ENCODE measurements at places on chromosomes 6 and 20.

GRCh38 chr6:63504777-63505384 is 67.4 kb upstream of the LOC128125822 start:
- DNase-seq, result no peak

DNA sequence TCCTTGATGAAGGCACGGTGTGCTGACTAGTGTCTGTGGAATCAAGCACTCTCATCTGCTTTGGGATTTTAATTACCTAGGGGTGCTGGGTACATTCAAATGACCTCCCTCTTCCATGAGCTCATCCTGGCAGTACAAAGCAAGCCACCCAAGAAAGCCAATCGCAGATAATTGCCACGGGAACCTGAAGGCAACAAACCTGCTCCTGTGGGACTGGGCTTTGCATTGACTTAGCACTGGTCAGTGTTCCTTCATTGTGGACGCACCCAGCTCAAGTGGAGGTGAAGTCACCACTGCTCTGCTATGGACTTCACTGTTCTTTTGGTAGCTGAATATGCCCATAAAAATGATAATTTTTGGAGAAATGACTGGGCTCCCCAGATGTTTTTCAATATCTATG is 261.6 kb upstream of the FERMT1 start:
- no peak for DNase-seq

DNA sequence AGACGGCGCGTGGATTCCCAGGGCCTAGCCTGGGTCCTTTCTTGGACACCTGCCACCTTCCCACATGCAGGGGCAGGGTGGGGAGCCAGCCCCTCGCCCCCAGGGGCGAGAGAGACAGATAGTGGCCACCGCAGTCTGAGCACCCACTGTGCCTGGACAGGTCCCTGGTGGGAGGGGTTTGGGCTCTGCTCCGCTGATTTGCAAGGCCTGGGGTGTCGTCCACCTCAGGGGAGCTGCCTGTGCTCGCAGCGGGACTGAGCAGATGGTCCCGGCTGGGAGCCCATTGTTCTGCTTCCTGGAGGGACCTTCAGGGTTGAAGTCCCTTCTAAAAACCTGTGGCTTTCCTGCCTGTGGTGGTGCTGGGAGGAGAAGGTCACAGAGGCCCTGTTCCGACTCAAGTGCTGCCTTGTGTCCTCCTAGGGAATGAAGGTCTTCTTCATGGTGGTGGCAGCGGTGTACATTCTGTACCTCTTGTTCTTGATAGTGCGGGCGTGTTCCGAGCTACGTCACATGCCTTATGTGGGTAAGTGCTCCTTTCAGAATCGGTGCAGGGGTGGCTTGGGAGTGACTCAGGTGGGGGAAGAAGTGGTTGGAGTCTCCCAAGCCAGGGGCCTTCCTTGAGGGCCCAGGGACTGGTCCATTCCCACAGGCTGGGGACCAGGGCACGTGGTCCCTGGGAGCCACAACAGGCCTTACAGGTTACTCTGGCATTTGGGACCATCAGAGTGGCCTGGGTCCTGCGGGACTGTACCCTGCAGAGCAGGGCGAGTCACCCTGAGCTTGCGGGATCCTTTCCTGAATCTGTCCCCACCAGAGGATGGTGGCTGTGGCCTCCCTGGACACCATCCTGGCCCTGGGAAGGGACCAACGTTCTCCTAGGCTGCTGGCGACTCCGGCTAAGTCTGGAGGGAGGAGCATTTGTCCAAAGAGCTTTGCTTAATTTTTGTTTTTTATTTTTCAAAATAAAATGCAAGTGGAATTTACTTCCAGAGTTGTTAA is 19.6 kb downstream of the DYNLT1 start:
- no peak for DNase-seq

DNA sequence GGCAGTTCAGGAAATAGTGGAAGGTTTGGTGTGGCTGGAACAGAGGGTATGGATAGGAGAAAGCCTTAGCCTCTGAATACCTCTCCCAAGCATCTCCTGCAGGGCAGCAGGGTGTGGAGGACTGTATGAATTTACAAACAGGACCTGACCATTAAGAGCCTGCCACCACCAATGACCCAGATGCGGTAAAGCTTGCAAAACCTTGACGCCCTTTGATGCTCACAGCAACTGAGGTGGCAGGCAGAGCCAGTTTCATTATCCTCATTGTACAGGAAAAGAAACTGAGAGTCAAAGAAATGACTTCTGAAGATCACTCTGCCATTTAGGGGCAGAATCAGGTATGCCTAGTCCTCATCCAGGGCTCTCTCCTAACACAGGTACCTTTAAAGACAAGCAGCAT is 2.4 kb downstream of the HM13 start:
- DNase-seq, result no peak

DNA sequence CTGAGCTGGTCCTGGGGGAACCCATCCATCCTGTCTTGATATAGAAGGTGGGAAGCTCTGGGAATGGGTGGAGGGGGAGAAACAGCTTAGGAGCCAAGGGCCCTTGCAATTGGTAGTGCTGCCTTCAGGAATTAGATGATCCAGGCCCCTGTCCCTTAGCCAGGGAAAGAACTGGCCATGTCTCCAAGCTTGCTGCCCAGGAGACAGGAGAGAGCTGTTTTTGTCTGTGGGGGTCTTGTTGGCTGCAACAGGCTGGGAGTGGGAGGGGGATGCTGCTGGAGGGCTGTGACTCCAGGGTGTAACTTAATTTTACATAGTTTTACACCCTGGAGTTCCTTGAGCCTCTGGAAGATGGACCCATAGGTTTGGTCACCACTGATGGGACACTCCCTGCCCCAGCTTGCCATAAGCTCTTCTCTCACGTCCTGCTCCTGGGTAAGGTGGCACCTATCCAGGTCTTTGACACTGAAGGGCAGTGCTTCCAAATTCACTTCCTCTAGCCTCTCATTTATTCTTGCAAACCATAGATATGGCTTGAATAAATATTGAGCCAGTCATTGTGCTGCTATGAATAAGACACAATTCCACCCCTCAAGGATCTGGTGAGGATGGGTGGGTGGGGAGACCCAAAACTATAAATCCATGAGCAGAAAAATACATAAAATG is 16.8 kb downstream of the VEGFA start:
- no peak for DNase-seq

DNA sequence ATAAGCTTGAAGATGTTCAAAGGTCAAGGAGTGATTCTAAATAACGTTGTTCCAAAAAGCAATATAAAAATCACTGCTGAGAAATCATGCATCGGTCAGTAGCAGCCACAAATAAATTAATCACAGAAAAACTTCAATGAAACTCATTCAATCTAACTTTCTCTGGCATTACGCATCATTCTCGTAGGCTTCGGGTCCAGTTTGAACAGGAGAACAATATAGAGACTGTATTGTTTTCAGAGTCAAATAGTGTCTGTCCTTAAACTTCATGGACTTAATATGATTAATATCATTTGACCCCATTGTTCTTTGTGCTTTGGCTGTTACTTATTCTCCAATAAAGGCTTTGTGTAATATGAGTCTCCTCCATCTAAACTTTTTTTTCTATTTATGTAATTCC is 200.4 kb downstream of the C6orf118 start:
- DNase-seq, result no peak

- DNase-seq, result no peak
Observed at GRCh38 chr20:5592165-5592564, 158.0 kb upstream of the SHLD1 start.

- DNase-seq, result no peak
Observed at GRCh38 chr20:49278818-49279676, 1.2 kb upstream of the ZNFX1 start.

DNA sequence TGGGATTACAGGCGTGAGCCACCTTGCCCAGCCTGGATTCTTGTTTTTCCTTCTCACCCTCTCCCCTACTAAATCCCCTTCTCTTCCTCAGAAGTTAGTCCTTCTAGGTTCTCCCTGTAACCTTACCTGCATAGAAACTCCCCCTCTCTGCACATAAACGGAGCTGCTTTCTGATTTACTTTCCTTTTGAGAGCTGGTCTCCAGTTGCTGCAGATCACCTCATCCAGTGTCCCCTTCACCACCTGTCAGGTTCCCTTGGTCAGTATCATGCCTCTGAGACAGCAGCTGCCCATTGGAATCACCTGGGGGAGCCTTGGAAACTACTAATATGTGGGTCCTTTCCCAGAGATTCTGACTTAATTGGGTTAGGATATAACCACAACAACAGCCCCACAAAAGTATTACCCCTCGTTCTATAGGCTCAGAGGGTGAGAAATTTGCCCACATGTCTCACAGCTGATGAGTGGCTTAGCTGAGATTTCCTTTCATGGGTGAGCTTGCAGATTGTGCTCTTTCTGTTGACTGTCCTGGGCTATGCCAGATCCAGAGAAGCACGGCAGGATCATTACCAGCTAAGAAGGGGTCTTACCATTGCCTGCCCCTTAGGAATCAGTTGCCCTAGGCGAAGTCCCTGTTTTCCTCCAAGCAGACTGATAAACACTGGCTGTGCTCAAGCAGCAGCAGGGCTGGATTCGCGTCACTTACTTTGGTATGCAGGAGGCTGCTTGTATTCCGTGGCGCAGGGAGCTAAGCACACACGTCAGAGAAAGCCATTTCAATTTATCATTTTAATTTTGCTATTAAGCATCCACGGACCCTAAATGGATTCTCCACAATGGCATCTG is 51.3 kb downstream of the AKAP12 start:
- peak; percentile 85 for DNase-seq

DNA sequence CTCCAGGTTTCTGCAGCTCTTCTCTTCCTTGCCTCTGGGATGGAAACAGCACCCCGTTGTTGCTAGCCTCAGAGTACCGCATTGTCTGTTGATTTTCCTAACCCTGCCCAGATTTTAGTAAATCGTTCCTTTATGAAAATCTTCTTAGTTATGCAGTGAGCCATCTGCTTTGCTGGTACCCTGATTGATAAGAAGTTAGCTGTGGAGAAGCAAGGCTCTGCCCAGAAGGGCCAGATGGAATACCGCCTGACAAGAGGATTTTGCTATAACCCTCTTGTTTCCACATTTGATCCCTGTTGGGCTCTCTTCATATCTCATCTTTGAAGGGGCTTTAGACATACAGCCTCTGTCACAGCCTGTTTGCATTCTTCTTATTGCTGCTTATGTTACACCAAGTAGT is 229.0 kb downstream of the CDKAL1 start:
- DNase-seq, result no peak

GRCh38 chr6:105135907-105136430 is 43.8 kb downstream of the POPDC3 start:
- no peak for DNase-seq

- DNase-seq, result peak; percentile 51
Observed at GRCh38 chr6:109790131-109790530, 99.0 kb downstream of the FIG4 start.

DNA sequence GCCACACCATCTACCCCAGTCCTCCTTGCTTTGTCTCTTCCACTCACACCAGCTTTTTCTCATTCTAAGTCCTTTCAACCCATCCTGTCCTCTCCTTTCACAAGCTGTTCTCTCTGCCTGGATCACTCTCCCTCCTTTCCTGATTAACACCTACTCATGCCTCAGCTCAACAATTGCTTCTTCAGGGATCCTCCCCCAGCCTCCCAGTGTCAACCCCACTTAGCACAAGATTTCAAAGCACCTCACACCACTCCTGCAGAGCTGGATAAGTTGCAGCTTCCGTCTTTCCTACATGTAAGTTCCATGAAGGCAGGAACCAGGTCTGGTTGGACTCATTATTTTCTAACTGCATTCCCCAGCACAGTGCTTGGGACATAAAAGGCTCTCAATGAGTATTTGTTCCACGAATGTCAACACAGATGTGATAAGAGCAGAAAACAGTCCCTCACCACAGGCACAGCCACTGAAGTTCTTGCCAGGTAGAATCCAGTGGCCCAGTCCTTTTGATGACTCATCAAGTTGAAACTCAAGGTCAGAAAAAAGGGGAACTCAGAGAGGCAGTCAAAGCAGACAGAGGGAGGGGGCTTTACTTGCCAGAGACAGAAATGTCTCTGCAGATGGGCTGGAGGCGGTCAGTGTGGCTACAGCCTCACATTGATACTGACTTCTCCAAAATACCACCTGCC is 193.4 kb upstream of the PRDM1 start:
- DNase-seq, result no peak

- peak; percentile 57 for DNase-seq
Observed at GRCh38 chr20:53708129-53708968, 114.7 kb upstream of the ZNF217 start.

DNA sequence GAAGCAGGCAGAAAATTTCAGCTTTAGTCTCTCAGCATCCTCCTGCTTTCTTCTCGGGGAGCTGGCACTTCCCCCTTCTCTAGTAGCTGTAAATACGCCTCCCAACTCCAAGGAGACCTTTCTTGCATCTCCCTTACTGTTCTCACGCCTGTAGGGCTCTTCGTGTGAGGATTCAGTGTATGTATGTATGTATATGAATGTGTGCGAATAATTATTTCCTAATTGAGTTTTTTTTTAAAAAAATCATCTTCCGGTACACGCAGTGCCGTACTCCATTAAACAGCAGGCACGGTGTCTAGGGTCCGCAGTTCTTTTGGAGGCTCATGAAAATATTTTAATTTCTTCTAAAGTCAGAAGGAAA is 85.4 kb downstream of the HFE start:
- no peak for DNase-seq

DNA sequence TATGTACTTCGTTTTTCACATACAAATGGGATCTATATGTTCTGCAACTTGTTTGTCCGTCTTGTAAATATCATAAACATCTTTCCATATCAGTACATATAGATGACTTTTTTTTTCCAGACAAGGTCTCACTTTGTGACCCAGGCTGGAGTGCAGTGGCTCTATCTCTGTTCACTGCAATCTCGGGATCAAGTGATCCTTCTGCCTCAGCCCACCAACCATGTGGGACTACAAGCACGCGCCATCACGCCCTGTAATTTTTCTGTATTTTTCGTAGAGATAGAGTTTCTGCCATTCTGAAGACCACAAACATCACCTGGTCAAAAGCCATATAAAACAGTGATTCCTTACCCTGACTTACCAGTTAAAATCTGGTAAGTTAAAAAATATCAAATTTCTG is 37.7 kb upstream of the SYNCRIP start:
- DNase-seq, result no peak

DNA sequence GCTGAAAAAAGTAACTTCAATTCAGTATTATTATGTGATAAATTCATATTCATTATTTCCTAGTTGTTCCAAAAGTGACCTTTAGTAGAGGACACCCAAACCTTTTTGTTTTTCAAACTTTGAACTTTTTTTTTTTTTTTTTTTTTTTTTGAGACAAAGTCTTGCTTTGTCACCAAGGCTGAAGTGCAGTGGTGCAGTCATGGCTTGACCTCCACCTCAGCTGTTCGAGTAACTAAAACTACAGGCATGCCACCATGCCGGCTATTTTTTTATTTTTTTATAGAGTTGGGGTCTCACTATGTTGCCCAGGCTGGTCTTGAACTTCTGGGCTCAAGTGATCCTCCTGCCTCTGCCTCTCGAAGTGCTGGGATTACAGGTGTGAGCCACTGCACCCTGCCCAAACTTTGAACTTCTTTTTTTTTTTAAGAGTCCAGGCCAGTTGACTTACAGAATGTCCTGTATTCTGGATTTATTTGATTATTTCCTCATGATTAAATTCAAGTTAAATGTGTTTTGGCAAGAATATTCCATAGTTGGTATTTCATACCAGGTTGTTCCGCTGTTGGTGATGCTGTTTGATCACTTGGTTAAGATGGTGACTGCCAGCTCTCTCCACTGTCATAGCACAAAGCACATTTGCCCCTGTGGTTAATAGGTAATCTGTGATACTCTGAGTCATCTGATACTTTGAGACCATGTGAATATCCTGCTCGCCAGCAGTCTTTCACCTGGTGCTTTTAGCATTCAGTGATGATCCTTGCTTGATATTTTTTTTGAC is 48.0 kb downstream of the VAPB start:
- no peak for DNase-seq

GRCh38 chr20:44609516-44610312 is 27.3 kb downstream of the PKIG start:
- peak; percentile 39 for DNase-seq

All from retinal pigment epithelial cell (primary cell).